ENCODE measurements at places on chromosomes 16 and 17.
A peak's percentile ranks its signal among the peaks of the same experiment; 100 is the strongest.

GRCh38 chr17:66580184-66580955, 254.5 kb upstream of the CACNG5 start:
- no peak for DNase-seq

DNA sequence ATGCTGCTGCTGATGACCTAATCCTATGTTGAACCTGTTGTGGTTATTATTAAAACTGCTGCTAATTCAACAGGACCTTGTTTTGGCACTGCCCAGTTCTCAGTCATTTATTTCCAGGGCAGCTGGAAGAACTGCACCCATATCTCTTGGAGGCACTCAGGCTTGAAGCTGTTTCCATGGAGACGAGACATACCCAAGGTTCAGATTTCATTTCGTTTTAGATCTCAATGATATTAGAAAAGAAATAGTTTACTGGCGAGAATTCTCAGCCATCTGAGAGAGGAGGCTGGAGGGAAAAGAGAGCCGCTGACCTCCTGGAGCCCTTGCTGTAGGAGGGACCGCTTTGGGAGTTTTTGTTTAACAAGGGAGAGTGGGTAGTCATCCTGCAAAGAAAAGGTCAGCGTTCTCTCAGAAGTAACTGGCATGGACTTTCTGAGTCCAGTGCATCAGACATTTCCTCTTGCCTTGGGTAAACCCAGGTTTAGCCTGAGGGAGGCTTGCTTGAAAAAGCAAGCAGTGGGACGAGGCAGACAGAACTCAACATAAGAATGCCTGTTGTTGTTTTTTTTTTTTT, 75.4 kb downstream of the YPEL2 start:
- DNase-seq: no peak

DNA sequence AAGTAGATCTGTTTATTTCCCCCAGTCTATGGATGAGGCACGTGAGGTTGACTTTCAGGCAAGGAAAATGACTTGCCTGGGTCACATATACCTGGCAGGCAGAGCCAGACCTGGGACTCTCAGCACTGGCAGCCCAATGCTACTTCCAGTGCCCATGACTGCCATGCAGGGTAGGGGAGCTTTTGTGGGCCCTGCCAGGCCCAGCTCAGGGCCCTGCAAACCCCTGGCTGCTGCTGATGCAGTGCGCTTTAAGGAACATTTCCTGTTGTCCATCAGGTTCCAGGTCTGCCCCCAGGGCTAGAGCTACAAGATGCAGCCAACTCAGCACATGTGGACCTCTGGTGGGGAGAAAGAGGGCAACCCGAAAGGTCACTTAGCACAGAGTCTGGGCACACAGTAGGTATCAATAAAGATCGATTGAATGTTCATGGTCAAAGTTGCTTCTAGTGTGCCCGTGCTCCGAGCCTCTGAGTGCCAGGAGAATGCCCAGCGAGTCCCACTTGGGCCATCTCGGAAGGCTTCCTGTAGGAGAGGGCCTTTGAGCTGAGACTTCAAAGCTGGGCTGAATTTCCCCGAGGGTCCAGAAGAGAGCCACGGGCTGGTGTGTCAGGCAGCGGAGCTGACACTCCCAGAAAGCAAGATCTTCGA, 513 bp upstream of the TBX21 start:
- DNase-seq: no peak

- no peak for DNase-seq
These were observed 27.1 kb downstream of the MEOX1 start for GRCh38 chr17:43634591-43635125.

GRCh38 chr17:17844079-17844478, 7.3 kb upstream of the SREBF1 start:
- DNase-seq: no peak

GRCh38 chr16:87723226-87723623, 42.6 kb downstream of the KLHDC4 start:
- DNase-seq: no peak

DNA sequence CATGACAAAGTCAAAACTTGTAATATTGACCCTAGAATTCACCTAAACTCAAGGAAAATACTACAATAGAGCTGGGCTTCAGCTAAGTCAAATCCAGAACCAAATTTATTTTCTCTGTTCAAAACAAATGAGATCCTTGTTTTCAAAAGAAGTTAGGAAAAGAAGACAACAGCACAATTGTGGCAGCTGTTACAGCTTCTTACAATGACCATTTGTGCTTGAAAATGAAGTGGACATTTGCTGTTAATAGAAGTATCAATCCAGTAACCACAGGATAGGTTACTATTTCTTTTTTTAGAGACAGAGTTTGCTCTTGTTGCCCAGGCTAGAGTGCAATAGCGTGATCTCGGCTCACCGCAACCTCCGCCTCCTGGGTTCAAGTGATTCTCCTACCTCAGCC, 44.4 kb downstream of the APPBP2 start:
- no peak for DNase-seq

GRCh38 chr17:82875407-82875856, 35.6 kb upstream of the ZNF750 start:
- no peak for DNase-seq

DNA sequence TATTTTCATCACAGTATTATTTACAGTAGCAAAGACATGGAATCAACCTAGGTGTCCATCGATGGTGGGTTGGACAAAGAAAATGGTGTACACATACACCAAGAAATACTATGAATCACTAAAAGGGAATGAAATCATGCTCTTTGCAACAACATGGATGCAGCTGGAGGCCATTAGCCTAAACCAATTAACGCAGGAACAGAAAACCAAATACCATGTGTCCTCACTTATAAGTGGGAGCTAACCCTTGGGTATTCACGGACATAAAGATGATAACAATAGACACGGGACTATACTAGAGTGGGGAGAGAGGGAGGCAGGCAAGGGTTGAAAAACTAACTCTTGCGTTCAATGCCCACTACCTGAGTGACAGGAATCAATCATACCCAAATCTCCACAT, 41.0 kb downstream of the MRPS23 start:
- DNase-seq: no peak

GRCh38 chr17:16492613-16493530, 879 bp upstream of the LRRC75A start:
- no peak for DNase-seq

- peak; percentile 72 for DNase-seq
These were observed 6.7 kb downstream of the HS3ST3A1 start for GRCh38 chr17:13594762-13595598.

DNA sequence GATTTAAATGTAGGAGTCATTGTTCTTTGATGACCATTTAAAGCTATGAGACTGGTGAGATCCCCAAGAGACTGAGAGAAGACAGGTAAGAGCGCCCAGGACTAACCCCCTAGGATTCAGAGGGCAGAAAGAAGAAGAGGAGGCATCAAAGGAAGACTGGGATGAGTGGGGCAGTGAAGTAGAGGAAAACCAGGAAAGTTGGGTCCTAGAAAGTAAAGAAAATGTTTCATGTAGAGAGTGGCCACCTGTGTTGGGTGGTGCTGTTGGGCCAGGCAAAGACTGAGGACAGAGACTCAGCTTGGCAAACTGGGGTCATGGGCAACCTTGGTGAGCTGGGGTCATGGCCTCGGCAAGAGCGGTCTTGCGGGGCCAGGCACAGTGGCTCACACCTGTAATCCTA, 1.3 kb upstream of the HAP1 start:
- no peak for DNase-seq

DNA sequence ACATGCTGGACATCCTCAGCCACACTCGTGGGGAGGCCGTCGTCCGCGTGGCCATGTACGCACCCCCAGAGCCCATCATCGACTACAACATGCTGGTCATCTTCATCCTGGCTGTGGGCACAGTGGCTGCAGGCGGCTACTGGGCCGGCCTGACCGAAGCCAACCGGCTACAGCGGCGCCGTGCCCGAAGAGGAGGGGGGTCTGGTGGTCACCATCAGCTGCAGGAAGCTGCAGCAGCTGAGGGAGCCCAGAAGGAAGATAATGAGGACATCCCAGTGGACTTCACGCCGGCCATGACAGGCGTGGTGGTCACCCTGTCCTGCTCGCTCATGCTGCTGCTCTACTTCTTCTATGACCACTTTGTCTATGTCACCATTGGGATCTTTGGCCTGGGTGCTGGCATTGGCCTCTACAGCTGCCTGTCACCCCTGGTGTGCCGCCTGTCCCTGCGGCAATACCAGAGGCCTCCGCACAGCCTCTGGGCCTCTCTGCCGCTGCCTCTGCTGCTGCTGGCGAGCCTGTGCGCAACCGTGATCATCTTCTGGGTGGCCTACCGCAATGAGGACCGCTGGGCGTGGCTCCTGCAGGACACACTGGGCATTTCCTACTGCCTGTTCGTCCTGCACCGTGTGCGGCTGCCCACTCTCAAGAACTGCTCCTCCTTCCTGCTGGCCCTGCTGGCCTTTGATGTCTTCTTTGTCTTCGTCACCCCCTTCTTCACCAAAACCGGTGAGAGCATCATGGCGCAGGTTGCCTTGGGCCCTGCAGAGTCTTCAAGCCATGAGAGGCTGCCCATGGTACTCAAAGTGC, 900 bp downstream of the SPPL2C start:
- DNase-seq: no peak

DNA sequence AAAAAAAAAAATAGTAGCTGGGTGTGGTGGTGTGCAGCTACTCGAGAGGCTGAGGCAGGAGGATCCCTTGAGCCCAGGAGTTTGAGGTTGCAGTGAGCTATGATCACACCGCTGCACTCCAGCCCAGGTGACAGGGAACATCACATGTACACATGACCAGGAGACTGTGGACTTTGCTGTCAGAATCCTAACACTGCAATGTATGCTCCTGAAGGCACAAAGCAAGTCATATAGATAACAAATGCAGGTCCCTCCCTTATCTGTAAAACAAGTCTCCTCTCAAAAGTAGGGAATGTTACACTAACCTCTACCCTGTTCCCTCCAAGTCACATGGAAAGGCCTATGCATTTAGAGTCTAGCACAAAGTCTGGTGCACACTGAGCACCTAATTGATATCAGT, 48.5 kb downstream of the ARHGAP17 start:
- no peak for DNase-seq

DNA sequence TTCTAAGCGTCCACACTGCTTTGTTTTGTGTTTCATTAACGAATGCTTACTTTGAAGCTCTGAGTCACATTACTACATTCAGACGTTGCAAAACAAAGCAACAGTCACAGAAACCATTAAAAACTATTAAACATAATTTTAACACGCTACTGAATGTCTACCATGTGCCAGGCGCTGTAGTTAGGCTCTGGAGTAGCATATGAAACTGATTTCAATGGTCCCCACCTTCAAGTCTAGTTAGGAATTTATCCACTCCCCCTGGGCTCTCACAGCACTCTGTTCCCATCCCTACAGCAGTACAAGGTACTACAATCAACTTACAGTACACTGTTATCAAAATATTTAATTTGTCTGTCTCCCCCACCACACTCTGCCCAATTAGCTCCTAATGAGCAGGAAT, 631 bp downstream of the UTP6 start:
- no peak for DNase-seq

DNA sequence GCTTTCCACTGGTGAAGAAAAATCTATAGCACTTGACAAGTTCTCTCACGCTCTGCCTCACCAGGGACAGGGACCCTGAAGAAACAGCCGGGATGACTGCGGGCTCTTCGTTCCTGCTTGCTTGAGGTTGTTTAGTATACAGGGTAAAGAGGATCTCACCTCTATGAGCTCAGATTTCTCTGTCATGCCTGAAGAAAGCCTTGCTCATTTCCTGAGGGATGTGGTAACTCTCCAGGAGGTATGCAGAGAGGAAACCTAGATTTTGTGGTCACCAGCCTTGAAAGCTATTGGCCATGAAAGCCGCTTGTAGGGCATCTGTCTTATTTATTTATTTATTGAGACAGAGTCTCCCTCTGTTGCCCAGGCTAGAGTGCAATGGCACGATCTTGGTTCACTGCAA, 23.2 kb downstream of the USP43 start:
- no peak for DNase-seq

GRCh38 chr17:7854851-7855659, at the start of gene TMEM88:
Gene TMEM88 (plus strand): TSS chr17:7855066. CDS start chr17:7855075, 9 bp downstream.
- DNase-seq: peak; percentile 26

GRCh38 chr16:75624921-75625334, 1.8 kb upstream of the ADAT1 start:
- DNase-seq: no peak

DNA sequence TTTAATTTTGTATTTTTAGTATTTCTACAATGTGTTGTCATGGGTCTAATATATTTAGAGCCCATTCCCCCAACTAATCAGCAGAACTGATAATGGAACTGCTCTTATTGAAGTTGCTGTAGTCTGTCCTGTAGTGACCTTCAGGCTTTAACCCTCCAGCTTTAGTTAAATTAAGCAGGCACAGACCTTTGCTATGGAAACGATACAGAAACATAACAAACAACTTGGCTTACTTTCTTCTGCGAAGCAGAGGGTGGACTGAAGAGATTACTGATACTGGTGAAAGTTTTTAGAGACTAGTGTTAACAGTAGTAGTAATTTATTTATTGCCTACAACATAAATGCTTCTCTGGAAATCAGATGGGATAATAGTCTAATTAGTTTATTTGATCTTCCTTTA, 61.4 kb downstream of the NFATC3 start:
- no peak for DNase-seq

DNA sequence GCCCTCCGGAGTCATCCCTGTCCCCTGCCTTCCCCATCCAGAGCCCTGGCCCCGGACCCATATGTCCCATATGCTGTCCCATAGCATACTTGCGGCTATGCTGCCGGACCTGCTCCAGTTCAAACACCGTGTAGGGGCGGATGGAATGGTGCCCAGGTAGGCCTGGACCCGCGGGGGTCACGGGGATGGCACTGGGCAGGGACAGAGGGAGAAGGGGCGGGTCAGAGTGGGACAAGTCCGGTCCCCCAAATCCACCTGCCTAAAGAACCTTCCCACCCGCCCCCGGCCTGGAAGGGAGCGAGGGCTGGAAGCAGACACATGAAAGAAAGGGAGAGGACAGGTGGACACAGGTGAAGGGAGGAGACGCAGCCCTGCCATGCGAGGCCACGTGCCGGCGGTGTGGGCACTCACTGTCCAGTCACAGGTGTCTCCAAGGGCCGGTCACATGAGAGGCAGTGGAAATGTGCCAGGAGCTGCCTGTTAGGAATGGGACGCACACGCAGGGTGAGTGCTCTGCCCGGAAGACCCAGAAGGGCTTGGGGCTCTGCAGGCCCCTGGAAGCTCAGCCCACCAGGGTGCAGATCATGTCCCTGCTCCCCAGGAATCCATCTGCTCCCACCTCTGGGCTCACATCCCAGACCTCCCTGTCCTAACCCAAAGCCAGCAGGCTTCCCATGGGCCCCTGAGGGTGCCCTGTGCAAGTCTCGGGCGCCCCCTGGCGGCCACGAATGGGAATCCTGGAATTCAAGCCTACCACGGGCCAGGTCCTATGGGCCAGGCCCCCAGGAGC, 14.0 kb downstream of the UBALD2 start:
- DNase-seq: peak; percentile 88

Measured in T-helper 17 cell (primary cell).